ENCODE measurements at places on chromosomes 6 and 20.

- peak; percentile 26 for DNase-seq
These were observed 552.8 kb upstream of the CITED2 start for GRCh38 chr6:139927236-139927635.

DNA sequence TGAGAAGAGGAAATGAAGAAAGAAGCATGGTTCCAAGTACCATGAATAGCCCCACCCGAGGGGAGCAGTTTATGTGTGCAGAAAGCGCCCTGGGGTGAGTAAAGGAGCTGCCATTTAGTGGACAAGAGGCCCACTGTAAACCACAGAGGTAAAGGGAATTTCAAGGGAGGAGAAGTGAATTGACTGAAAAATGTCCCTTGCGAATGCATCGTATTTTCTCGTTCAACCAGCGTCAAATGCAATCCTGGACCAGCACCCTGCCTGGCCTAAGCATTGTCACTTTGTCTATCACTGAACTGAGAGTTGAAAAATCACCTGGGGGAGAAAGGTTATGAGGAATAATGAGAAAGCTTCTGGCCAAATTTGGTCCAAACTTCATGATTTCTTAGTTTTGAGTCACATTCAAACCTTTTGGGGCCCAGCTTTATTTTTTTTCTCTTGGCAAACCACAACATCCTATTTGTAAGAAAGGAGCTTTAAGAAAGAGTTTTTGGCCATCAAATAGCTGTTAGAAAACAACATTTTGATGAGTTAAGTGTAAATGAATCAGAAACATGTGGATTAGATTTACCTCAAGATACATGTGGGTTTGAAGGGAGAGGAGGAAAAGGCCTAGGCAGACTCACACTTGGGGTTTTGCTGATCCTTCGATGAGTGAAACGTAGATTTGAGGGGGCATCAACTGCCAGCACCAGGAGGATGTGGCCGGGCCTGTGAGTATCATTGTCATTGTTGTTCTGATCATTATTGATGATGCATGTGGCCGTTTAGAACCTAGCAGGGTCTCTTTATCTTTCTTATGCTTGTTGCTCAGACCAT is 214.0 kb downstream of the CLIC5 start:
- no peak for DNase-seq

DNA sequence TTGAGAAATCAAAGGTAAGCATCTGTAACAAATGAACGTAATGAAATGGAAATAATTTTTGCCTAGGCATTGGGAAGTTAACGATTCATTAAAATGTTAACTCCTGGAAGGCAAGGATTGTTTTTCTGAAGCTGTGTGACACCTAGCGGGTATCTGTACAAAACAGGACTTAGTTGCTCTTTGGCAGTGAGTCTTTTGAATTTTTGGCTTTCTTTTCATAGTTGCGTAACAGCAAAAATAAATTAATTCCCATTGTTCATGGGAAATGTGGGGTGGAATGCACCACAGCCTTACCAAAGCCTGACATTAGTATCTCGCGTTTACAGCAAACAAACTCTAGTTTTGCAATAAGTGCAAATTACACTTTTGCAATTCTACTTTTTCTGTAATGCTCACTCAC is 92.7 kb upstream of the DTNBP1 start:
- DNase-seq, result no peak

GRCh38 chr20:3658019-3658715 is 5.0 kb downstream of the GFRA4 start:
- no peak for DNase-seq

DNA sequence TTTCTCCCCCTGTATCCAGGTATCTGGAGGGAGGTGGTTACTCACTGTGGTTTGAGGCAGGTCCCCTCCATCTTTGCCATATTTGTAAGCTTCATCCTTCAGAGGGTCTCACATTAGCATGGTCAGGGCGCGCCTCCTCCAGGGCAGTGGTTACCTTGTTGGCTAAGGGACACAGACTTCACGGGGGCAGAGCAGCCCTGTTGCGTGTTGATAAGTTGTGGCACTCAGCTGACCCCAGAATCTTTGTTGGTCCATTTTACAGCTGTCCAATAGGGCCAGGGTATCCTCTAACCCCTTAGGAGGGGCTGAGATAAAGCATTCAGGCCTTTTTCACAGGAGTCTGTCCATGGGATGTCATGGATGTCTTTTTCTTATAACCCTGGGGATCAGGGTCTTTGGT is 89.5 kb upstream of the RNF24 start:
- no peak for DNase-seq

DNA sequence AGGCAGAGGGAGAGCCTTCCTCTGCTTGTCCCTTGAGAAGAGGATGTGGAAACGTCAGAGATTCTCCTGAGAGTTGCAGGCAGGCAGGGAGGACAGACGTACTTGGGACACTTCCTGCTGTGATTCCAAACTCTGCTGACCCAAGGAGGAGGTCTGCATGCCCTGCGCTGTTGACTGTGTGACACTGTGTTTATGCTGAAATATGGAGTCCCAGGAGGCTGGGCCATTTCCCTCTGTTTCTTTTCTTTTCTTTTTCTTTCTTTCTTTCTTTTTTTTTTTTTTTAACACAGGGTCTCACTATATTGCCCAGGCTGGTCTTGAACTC is 63.5 kb upstream of the BHLHE23 start:
- DNase-seq, result no peak

- no peak for DNase-seq
These were observed 184.9 kb upstream of the CST7 start for GRCh38 chr20:24764027-24764793.

- no peak for DNase-seq
These were observed 10.1 kb upstream of the AKAP12 start for GRCh38 chr6:151229401-151230276.

- no peak for DNase-seq
These were observed 85.9 kb upstream of the PCSK2 start for GRCh38 chr20:17140894-17141293.

- DNase-seq, result no peak
These were observed 265.0 kb downstream of the UTRN start for GRCh38 chr6:144549837-144550747.

DNA sequence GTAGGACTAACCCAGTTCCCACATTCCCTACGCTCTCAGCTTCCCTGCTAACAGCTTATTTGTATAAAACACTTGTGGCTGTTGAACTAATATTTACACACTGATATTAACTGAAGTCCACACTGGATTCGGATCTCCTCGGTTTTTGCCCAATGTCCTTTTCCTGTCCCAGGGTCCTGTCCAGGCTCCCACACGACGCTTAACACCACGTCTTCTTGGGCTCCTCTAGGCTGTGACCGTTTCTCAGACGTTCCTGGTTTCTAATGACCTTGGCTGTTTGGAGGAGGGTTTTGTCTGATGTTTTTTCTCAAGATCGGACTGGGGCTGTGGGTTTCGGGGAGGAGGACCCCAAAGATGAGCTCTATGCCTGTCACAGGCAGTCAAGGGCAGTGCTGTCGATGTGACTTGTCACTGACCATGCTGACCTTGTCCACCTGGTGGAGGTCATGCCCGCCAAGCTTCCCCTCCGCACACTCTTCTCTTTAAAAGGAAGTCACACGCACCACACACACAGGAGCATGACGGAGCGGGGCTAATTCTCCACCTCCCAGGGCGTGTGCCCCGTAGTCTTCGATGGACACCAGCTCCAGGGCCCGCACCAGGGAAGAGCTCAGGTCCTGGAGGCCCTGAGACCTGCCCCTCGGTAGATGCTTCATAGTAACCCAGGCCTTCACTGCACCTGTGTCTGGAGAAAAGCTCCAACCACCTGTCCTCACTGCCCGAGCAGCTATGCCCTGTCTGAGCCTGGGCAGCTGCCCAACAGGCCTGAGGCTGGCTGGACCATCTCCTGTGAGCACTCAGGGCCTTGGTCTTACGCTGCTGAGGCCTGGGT is 72.0 kb downstream of the TTLL2 start:
- no peak for DNase-seq

DNA sequence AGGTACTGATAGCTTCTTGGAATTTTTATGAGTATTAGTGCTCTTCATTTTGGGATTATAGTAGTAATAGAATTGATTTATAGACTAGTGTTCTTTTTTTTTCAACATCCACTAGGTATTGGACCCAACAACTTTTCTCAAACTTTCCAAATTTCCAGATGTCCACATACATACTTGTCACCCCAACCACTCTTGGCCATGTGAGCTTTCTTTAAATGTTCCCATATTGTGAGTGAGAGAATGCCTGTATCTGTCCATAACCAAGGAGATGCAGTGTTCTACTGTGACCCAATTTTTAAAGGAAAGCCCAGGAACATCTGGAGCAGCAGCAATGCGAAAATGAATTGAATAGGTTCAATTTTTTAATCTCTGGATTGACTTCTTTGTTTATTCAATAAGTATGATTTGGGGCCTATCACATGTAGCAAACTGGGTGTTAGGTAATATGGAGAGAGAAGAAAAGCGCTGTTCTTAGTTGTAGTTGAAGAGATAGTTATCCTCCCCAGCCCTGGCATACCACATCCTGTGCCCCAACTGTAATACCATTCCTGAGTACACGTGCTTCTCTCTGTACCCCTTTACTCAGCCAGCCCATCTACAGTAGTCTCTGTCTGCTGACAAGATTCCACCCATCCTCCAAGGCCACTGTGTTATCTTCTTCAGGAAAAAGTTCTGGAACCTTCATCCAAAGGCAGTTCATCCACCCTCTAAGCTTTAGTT is 116.8 kb upstream of the SUPT3H start:
- DNase-seq, result no peak

DNA sequence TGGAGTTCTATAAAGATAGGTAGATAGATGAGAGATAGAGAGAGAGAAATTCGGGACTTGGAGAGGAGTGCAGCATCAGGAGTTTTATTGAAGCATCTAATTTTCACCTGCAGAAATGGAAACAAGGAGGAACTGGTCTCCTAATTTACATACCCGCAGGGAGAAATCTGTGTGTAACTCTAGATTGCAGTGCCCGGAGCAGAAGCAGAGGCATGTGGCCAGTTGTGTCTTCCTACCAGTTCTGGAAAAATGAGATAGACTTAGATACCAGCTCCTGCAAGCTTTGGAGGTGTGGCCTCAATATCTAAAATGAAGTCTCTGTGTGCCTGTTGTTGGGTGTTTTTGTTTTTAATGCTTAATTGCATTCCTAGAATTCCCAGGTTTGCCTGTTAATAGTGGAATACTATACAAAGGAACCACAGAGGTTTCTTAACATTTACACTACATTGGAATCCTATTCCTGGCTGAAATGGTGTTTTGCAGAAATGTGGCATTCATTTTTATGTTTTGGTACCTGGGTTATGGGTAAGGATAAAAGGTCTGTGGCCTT is 57.4 kb downstream of the DTD1 start:
- no peak for DNase-seq

GRCh38 chr6:71049198-71049770 is 92.4 kb upstream of the B3GAT2 start:
- DNase-seq, result no peak

DNA sequence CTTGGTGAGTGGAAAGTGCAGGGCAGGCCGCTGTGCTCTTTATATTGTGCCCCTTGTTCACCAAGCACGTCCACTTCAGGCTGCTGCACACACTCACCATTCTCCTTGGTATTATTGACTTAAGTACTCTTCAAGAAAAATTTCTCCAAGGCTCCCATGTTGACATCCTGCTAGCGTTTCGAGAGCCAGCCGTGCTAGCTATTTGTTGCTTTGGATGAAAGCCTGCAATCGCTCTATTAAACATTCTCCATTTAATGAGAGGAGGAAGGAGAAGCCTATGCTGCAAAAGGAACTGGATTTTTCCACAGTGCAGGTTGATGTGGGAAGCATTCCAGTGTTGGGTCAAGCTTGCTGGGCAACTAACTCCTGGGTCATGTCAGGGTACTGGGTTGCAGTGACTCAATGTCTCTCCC is 113.5 kb downstream of the CD83 start:
- no peak for DNase-seq

- no peak for DNase-seq
These were observed 383.2 kb downstream of the SAMD5 start for GRCh38 chr6:147891671-147892070.

DNA sequence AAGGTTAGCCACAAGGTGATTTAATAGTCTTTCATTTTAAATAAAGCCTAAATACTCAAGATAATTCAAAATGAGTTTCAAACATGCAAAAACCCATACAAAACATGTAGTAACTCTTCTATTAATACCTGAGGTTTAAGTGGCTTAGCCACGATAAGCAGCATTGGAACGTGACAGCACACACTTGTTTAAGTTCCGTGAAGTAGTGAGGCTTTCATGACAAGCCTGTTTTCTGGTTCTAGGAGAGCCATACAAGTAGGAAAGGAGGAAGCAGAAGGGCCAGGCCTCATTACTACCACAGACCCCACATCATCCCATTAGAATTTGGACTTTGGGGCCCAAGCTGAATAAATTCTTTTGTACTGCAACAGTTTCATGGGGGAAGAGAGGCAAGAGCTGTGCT is 54.3 kb upstream of the PRND start:
- no peak for DNase-seq

DNA sequence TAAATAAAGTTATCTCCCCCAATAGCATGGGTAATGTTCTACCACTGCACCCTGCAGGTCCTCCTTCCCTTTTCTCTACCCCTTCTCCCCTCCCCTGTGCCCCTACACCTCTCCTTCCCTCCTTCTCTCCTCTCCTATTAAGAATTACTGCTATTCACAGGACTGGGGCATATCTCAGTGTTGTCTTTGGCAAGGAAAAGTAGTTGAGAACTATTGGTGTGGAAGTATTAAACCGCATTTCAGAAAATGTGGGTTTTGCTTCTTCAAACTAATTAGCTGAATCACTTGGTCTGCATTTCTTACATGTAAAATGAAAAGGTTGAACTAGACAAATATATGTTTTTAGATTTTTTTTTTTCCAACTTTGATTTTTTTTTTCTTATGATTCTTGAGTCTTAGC is 296.3 kb downstream of the CDKAL1 start:
- DNase-seq, result no peak

GRCh38 chr6:7268362-7268761 is 44.6 kb downstream of the SSR1 start:
- peak; percentile 22 for DNase-seq

- DNase-seq, result no peak
These were observed 8.1 kb downstream of the GFRA4 start for GRCh38 chr20:3655131-3655405.

- DNase-seq, result no peak
These were observed 27.9 kb upstream of the PLCB4 start for GRCh38 chr20:9040863-9041524.

- peak; percentile 20 for DNase-seq
These were observed 7.9 kb downstream of the RING1 start for GRCh38 chr6:33216117-33216649.

Measured in H7 (cell line).